Activated T-helper 1 cell treated with anti-CD3 and anti-CD28 coated beads, Interleukin-12 subunit alpha, Interleukin-12 subunit beta, Interleukin-2, Interleukin-4 antibody, amounts not matched to agents 30 ng/mL and 10 ng/mL and 1 ng/mL, durations not matched to agents 14 hours and 24 hours and 36 hours (primary cell): ENCODE measurements at places on chromosomes 1 and 21.

GRCh38 chr1:226638001-226638601 lies 89.5 kb downstream of the STUM start:
- no peak overlapping the region for H3K27ac ChIP-seq
- peaks cover 35% of the 10 kb centered on the region for H3K36me3 ChIP-seq
- DNase-seq: no peak
- H3K4me1 ChIP-seq: peaks cover 27% of the 10 kb centered on the region
- H3K4me3 ChIP-seq: no peak overlapping the region

DNA sequence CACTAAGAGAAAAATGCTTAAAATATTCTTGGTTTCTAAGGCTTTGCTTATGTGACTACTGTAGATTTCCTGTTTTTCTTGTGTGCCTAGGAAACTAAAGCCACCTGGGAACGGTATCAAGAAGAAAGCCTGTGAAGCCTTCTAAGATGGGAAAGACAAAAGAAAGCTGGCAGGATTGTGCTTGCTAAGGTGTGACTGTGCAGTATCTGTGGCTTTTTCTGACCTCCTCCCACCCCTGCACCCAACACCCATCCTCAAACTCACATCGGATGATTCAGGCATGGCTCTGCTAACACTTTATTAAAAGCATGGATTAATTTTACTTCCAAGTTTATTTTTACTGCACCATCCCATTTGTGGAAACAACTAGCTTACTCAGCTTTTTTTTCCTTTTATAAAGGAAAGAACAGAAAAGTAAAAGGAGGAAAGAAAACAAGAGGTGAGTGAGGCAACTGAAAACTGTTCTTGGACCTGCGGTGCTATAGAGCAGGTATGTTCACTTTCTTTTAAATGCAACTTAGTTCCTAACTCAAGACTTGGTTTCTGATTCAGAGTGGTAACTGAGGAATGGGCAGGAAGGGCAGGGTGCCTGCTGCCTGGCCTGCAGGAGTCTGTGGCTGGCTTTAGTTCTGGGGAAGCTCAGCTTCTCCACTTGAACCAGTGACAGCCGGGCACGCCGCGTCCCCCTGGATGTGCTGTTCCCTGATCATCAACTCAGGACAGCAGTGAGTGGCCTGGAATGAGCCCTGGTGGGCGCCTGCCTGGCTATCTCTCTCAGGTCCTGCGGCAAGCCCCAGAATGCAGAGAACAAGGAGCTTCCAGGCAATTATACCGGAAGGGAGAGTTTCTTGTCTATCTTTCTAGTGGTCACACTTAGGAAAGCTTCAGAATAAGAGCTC lies at the start of gene GBP6:
TSS of gene GBP6 (plus strand) at position 422 of the 899 bp plus-strand sequence. CDS start 4,493 bp downstream, outside the sequence.
- no peaks in the 10 kb centered on the region for H3K27me3 ChIP-seq
- peak within 1 kb of the TSS; percentile 57 for H3K27ac ChIP-seq
- no peak for DNase-seq
- H3K4me1 ChIP-seq: peaks cover 35% of the 10 kb centered on the region

DNA sequence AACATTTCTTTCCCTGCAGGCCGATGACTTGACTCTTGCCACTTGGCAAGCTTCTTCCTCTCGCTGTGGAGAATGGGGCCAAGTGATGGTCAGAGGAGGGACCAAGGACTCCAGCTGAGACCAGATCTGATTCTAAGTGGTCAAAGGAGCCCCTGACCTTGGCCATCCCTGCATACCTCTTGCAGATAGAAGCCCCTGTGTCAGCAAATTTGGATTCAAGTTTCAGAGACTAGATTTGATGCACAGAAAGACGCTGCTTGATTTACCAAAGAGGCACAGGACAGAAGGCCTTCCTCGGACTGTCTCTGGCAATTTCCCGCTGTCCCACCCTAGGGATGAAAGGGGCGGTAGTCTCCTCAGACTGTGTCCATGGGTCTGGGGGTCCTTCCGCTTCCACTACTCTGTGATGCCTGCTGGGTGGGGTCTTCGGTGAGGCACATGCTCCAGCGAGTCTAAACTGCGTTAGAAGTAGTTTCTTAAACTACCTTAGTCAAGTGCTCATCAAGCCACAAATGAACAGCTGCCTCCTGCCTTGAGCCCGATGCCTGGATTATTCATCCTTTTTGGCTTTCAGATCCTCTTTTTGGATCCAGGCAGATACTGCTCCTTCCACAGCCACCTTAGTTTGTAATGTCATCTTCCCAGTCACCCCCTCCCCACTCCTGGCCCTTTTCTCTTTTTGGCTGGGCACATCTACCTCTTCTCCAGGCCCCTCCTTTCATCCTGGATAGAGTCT lies 31.8 kb upstream of the RBM15 start:
- no peaks in the 10 kb centered on the region for H3K4me1 ChIP-seq
- no peak overlapping the region for H3K27ac ChIP-seq
- H3K27me3 ChIP-seq: peaks cover 3% of the 10 kb centered on the region
- DNase-seq: no peak

DNA sequence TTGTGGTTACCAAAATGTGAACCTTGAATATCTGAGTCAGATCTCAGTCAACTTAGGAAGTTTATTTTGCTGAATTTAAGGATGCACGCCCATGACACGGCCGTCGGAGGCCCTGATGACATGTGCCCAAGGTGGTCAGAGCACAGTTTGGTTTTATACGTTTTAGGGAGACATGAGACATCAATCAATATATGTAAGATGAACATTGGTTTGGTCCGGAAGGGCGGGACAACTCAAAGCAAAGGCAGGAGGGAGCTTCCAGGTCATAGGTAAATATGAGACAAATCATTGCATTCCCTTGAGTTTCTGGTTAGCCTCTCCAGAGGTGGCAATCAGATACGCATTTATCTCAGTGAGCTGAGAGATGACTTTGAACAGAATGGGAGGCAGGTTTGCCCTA lies 1.0 kb upstream of the PRMT2 start:
- H3K4me1 ChIP-seq: peaks cover 62% of the 10 kb centered on the region
- peak overlapping the region; percentile 90 for H3K27ac ChIP-seq
- peaks cover 5% of the 10 kb centered on the region for H3K36me3 ChIP-seq
- peaks cover 9% of the 10 kb centered on the region for H3K27me3 ChIP-seq
- H3K4me3 ChIP-seq: peak overlapping the region; percentile 93

DNA sequence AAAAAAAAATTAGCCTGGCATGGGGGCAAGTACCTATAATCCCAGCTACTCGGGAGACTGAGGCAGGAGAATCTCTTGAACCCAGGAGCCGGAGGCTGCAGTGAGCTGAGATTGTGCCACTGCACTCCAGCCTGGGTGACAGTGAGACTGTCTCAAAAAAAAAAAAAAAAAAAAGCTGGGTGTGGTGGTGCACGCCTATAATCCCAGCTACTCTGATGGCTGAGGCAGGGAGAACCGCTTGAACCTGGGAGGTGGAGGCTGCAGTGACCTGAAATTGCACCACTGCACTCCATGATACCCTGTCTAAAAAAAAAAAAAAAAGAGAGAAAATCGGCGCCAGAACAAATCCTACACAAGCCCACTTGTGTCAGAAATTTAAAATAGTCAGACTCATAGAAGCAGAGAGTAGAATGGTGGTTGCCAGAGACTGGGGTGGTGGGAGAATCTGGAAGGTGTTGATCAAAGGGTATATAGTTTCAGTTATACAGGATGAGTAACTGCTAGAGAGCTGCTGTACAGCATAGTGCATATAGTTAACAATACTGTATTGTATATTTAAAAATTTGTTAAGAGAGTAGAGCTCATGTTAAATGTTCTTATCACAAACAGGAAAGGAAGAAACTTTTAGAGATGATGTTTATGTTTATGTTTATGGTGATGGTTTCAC lies 9.6 kb downstream of the DIP2A start:
- H3K4me3 ChIP-seq: no peak overlapping the region
- H3K27me3 ChIP-seq: no peaks in the 10 kb centered on the region
- no peak for DNase-seq
- peaks cover 24% of the 10 kb centered on the region for H3K4me1 ChIP-seq
- no peak overlapping the region for H3K27ac ChIP-seq

DNA sequence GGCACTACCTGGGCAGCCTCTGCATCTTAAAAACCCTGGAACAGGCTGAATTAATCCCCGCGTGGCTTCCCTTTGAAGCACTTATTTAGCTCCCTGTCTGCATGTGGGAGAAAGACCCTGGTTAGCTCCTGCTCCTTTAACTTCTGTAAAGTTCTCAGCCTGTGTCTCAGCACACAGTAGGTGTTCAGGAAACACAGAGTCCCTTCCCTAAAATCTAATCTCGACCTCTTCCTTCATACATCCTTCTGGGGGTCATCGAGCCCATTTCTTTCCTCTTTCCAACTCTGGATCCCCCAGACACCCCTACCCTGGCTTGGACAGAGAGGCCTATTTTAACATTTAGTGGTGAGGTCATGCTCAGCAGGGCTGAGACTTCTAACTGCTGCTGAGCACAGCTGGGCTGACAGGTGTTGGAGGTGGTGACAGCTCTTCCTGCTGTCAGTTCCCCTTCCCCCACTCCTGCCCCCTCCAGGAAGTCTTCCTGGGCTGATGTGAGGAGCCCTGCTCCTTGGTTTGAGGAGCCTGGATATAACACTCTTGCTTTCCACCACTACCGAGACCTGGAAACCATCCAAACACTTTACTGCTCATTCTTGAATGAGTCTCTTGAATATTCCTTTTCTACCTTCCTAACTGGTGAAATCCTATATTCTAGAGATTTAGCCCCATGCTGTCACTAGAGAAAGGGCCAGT lies 5.3 kb downstream of the E2F2 start:
- H3K36me3 ChIP-seq: peaks cover 21% of the 10 kb centered on the region
- peak overlapping the region; percentile 89 for H3K27ac ChIP-seq
- peaks cover 71% of the 10 kb centered on the region for H3K4me1 ChIP-seq
- peak; percentile 20 for DNase-seq
- no peaks in the 10 kb centered on the region for H3K27me3 ChIP-seq

DNA sequence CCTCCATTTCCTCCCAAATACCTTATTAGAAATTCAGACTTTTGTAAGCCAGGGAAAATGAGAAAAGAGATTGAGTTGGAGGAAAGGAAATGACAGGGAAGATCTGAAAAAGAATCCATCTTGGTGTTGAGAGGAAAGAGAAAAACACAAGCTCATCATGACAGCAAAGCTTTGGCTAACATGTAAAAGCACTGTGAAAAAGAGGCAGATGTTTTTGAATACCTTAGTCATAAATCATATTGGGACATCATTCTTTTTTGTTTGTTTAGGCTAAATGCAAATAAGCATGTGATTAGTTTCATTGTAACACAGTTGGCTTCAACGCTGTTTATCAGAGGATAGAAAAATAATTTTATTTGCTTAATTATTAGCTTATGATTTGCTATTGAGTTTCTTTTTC lies 64.6 kb downstream of the LHX8 start:
- no peak for DNase-seq
- no peaks in the 10 kb centered on the region for H3K27me3 ChIP-seq
- no peaks in the 10 kb centered on the region for H3K36me3 ChIP-seq
- H3K4me3 ChIP-seq: no peak overlapping the region

- H3K36me3 ChIP-seq: no peaks in the 10 kb centered on the region
- DNase-seq: no peak
- peaks cover 19% of the 10 kb centered on the region for H3K27me3 ChIP-seq
- no peak overlapping the region for H3K4me3 ChIP-seq
- no peak overlapping the region for H3K27ac ChIP-seq
- no peaks in the 10 kb centered on the region for H3K4me1 ChIP-seq
These were observed 32.1 kb downstream of the RHBG start for GRCh38 chr1:156401041-156401574.

GRCh38 chr1:102853701-102854187 lies 254.6 kb downstream of the COL11A1 start:
- no peak overlapping the region for H3K4me3 ChIP-seq
- no peaks in the 10 kb centered on the region for H3K36me3 ChIP-seq
- no peaks in the 10 kb centered on the region for H3K4me1 ChIP-seq
- DNase-seq: no peak

DNA sequence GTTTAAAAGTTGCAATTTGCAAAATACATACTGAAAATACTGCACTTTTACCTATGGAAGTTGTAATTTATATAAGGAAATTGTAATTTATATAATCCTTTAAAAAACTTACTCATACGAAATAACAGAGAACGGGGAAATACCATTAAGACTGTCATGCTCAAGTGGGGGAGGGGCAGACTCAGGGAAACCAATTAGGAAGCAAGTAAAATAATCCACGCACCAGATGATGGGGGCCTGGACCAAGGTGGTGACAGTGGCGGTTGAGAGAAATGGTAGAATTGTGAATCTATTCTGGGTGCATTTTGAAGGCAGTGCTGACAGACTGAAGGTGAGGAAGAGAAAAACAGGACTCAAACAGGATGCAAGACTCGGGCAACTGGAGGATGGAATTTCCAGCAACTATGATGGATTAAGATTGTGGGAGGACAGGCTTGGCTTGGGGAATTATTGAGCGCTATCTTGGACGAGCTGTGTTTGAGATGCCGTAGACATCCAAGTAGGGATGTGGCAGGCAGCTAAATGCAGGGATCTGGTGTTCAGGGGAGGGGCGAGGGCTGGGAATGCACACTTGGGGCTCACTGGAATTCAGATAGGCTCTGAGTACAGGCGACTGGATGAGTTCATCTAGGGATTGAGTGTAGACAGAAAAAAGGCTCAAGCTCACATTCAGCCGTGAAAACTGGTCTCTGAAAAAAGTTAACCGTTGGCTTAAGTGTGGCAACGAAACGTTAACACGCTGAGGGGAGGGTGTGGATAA lies 977 bp downstream of the LCA5L start:
- H3K4me3 ChIP-seq: peak overlapping the region; percentile 93
- DNase-seq: no peak
- H3K27ac ChIP-seq: peak overlapping the region; percentile 82
- H3K27me3 ChIP-seq: peaks cover 32% of the 10 kb centered on the region
- H3K4me1 ChIP-seq: peaks cover 14% of the 10 kb centered on the region

- no peaks in the 10 kb centered on the region for H3K27me3 ChIP-seq
- no peak overlapping the region for H3K27ac ChIP-seq
- H3K4me1 ChIP-seq: peaks cover 25% of the 10 kb centered on the region
- no peak for DNase-seq
These were observed 10.7 kb downstream of the MYSM1 start for GRCh38 chr1:58689167-58689566.

GRCh38 chr1:92447033-92447681 lies 39.6 kb downstream of the GFI1 start:
- H3K27ac ChIP-seq: no peak overlapping the region
- peaks cover 15% of the 10 kb centered on the region for H3K4me1 ChIP-seq
- H3K4me3 ChIP-seq: no peak overlapping the region
- H3K27me3 ChIP-seq: peaks cover 2% of the 10 kb centered on the region
- no peaks in the 10 kb centered on the region for H3K36me3 ChIP-seq

GRCh38 chr1:6280761-6281451 lies 20.0 kb upstream of the GPR153 start:
- H3K4me1 ChIP-seq: no peaks in the 10 kb centered on the region
- no peak for DNase-seq
- no peaks in the 10 kb centered on the region for H3K27me3 ChIP-seq
- H3K36me3 ChIP-seq: no peaks in the 10 kb centered on the region

DNA sequence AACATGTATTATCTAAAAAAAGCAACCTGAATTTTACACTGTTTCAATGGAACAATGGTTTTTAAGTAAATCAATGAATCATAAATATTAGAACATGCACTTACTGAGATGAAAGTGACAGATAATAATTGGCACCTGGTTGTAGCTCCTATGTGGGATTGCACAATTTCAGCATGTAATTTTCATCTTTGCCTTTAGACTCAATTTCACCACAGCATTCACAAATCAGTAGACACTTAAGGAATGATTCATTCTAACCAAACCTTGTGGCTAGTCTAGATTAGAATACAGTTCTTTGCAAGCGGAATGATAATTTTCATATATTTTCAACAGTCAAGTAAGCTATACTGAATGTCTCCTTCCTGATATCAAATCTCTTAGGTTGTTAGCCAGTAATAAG lies 853.4 kb downstream of the KCNT2 start:
- H3K27ac ChIP-seq: no peak overlapping the region
- DNase-seq: no peak
- H3K36me3 ChIP-seq: no peaks in the 10 kb centered on the region
